Caco-2 (cell line): ENCODE measurements at places on chromosomes 2 and 18. TPM values are rescaled to one million over a fixed set of nuclear protein-coding genes. Genes with fewer than 3 reads are reported as not detected.

GRCh38 chr2:145759228-145759915 is 1239.5 kb upstream of the ZEB2 start:
- no peak for DNase-seq

DNA sequence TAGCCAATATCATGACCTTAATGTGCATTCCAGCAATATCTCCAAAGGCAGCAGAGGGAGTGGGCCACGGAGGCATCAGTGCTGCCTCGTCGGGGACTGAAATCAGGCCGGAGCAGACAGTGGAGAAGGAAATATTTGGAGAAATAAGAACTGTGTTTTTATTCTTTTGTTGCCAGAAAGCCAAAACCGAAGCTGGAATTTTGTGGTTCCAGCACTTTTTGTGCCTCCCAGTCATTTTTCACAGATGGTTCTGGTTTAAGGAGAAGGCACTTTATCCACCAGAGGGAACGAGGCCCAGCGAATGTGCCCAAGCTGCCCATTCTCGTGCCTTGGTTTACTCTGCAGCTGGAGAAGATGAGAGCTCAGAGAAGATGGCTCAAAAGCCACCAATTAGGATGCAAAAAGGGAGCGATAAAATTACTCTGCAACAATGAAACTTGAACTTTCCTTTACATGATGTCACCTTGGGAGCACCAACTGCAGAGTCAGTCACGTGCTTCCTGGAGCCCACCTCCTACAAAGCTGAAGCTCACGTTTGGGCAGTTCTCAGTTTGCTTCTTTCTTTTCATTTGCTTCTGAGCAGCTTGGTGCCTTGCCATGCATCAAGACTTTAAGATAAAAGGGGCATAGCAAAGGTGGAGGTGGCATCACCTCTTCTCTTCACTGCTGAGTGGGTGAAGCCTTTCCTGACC is 288.7 kb downstream of the LPIN1 start:
- no peak for DNase-seq

TNS1 gene
- 16.1 and 16.9 TPM in 2 replicates for total RNA-seq

DNA sequence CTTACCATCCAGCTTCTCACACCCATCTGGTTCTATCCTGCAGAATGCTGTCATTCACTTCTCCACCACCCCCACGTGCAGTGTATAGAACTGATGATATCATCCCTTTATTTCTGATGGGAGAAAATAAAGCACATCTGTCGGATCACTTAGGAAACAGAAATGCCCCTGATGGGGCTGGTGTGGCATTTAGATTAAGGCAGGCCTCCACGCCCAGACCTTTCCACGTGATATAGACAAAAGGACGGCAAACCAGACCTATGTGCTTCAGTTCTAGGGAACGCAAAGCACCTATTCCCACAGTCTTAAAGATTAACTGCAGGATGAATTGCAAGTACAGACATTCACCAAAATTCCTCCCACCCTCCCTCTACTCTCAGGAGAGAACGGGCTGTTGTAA is 27.6 kb upstream of the CABLES1 start:
- no peak for DNase-seq

DNA sequence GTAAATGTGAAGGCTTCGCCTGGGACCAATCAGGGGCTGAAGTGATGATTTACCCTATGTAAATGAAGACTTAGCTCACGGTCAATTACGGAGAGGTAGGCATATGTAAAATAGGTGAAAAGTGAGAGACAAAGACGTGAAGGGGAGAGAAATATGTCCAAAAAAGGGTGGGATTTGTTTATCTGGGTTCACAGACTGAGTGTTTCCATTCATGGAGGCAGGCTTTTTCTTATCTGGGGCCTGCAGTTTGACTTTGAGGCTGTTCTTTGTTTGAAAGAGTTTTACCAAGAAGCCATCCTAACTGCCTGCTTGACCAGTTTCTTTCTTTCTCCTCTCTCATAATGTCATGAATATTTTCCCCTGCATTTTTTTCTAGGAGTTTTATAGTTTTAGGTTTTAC is 202.7 kb downstream of the NYAP2 start:
- no peak for DNase-seq

CCDC74B gene
- total RNA-seq: 1.2 and 1.6 TPM in 2 replicates

- no peak for DNase-seq
Observed at GRCh38 chr2:191215230-191215629, 30.0 kb upstream of the MYO1B start.

DNA sequence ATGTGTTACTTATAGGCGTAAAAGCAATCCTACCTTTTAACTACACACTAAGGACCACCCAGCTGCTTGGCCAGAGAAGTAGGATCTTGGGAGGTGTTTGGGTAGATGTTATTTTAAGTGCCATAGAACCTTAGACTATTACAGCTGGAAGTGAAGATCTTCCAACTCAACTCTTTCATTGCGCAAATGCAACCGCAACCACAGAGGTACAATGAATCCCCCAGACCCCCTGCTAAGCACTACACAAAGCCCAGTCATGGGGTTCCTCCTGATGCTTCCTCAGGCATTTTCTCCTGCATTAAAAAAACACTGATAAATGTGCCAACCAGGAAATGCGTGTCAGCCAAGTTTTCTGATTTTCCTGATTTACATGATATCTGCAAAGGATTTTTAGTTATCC is 246.0 kb downstream of the LRRTM1 start:
- DNase-seq: no peak

- DNase-seq: no peak
Observed at GRCh38 chr18:45353530-45353929, 261.7 kb upstream of the SLC14A2 start.
